ENCODE measurements at places on chromosomes 7 and 10. TPM values are rescaled to one million over a fixed set of nuclear protein-coding genes. Genes with fewer than 3 reads are reported as not detected.

SLC26A3 gene
- total RNA-seq: not detected

KEL gene
- 0.15 TPM for total RNA-seq

PON3 gene
- total RNA-seq: not detected

DNA sequence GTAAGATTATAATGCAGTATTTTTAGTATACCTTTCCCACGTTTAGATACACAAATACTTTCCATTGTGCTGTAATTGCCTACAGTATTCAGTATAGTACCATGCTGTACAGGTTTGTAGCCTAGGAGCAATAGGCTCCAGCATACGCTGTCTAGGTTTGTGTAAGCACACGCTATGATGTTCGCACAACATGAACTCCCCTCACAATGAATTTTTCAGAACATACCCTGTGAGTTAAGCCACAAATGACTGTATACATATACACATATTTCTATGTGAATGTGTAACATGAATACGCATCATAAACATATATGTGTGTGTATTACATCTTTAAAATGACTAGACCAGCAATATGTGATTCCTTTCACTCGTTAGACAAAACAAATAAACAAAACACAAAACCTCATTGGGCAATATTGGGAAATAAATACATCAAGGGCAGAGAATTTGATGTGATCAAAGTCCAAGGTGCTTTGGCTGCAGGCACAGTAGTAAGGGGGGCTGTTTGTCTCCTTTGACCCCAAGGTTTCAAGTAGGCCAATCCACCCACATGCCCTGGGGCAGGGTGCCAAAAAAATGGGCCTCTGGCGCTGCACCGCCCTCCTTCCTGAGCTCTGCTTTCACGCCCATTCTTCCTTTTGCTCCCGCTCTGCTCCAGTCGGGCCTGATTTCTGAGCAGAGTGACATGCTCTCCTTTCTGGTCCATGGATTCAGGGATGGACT, 33.9 kb downstream of the CHN2 start:
- DNase-seq: no peak

- DNase-seq: no peak
Measured at GRCh38 chr10:31644931-31645633, 283.5 kb downstream of the ARHGAP12 start.

CCDC172 gene
- total RNA-seq: not detected

ITPRID1 gene
- total RNA-seq: not detected

NME8 gene
- total RNA-seq: not detected

DNA sequence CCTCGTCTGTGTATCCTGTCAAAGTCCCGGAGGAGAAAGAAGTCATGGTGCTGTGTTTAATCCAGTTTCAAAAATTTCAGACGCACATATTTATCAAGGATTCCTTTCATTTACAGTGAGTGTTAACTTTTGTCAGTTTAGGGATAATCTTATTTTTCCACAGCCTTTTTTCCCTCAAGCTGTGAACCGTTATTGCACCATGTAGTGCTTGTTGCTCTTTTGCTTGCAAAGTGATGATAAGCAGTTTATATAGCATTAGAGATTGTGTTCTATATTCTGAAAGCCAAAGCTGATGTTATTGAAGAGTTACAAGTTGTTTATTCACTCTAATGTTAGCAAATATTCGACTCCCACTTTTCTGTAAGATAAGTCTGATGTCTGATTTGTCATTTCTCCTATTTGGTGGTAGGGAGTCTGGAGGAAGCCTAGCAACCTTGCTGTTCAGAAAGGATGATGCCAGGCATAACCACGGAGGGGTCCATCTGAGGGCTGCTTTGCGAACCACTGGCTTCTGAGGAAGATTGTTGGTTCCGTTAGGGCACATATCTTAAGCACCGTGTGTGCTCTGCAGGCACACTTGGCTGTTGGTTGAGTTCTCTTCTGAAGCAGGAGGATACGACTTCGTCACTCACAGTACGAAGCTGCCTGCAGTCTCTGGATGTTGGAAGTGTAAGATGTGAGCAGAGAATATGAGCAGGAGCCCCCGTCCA, 11.7 kb downstream of the CCNY start:
- DNase-seq: no peak

- no peak for DNase-seq
Measured at GRCh38 chr7:6367701-6368211, 80.0 kb downstream of the DAGLB start.

DNA sequence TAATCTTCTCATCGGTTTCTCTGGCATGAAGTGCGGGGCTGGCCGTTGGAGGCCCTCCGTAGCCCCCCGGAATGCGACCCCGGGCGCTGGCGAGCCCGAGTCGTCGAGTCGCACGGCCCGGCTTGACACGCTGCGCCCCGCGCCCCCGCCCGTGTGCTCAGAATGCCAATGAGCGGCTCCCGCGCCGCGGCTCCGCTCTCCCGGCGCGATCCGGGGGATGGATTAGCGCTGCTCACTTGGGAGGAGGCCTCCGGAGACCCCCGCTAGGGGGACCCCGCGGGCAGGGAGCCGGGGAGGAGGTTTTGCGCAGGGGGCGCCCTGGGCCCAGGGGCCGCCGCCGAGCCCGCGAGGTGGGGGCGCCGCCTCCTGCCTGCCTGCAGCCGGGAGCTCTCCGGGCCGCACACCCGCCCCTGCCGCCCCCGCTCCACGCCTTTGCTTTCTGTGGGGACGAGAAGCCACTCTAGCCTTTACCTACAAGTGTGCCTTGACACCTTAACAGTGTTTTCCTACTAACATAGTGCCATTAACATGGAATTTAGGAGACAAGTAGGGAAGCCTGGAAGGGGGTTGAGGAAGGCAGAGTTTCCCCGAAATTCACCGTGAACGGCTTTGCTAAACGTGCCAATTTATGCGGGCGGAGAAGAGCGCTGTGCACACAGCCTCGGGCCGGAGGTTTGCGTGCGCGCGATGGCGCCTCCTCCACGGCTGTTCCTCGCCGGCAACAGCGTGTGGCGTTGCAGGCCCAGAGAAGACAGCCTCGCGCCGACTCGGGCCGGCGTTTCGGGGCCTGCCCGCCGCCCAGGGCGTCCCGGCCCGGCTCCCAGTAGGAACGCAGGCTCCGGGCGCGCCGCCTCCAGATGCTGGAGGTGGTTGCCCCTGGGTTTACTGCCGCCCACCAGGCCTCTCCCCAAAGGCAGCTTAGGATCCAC, 7.1 kb downstream of the SHH start:
- DNase-seq: peak; percentile 43

GRCh38 chr10:95247200-95247880, 43.5 kb downstream of the PDLIM1 start:
- DNase-seq: no peak

FGFR2 gene
- total RNA-seq: not detected

- DNase-seq: no peak
Measured at GRCh38 chr7:35003679-35004303, 33.5 kb downstream of the DPY19L1 start.

- no peak for DNase-seq
Measured at GRCh38 chr10:24153537-24153936, 55.4 kb upstream of the KIAA1217 start.

DNA sequence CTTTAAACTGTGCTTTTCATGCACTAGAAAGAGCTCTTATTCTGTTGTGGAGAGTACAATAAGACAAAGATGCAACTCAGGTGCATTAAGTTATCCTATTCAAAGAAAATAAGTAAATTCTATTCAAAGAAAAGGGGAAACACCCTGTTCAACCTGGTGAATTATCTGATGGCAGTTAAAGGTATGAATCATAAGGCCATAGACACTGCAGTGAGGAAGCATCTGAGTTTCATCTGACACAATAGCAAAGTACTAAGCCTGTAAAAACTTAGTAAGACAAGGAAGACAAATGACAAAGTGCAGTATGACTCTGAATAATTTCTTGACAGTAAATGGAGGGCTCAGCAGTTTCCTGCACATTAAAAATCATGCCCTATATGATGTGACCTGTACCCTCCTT, 91.0 kb upstream of the LRRTM3 start:
- no peak for DNase-seq

DNA sequence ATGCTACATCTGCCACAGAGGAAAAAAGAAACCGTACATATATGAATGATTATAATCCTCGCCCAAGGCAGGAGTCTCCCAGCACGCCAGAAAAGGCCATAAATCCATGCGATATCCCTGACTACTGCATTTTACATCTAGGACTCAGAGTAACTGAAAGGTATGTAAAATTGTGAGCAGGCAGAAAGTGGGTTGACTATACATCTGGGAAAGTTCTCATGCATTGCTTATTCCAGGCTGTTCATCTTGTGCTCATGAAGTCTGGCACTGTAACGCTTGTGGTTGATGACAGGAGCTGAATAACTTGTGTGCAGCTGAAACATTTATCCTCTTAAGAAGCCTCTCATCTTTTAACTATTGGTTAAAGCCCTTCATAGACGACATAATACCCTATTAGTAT, 193.4 kb upstream of the STEAP4 start:
- no peak for DNase-seq

- DNase-seq: peak; percentile 43
Measured at GRCh38 chr7:7816084-7816483, 97.7 kb upstream of the RPA3 start.

- DNase-seq: no peak
Measured at GRCh38 chr7:155071121-155071651, 1.1 kb downstream of the HTR5A start.

DNA sequence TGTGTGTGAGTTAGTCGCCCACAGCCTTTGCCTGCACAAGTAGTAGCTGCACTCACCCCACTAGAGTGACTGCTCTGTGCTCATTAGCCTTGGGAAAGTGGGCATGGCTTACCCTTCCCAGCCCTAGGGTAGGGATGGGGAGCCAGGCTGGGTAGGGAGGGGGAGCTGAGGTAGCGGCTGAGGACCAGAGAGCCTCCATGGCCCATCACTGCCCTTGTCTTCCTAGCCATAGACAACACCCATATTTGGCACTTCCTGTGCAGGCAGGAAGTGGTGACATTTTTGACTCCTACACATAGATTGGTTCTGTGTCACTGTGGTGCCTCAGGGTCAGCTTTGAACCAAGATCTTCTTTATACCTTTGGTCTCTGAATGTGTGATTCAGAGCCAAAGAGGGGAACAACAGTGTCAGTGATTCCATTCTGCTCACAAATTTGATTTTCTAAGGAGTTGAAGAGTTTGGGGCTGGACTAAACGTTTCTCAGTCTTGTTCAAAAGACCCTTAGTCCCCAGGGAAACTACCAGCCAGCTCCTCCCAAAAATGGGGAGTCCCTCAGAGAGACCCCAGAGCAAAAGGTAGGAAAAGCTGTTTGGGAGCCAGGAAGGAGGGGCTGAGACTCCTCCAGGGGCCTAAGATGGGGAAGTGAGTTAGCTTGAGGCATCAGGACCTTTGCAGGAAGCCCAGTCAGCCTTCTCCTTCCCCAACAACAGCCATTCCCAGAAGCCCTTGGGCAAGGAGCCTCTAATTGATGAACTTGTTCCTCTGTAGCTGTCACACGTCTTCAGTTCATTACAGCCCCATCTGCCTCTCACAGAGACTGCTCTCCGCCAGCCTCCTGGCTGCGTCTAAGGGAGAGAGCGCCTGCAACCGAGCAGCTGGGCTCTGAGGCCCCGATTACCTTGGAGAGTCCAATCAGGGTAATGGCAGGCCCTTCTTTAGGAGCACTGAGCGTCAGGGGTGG, 135.0 kb downstream of the CDH23 start:
- peak; percentile 41 for DNase-seq

DNA sequence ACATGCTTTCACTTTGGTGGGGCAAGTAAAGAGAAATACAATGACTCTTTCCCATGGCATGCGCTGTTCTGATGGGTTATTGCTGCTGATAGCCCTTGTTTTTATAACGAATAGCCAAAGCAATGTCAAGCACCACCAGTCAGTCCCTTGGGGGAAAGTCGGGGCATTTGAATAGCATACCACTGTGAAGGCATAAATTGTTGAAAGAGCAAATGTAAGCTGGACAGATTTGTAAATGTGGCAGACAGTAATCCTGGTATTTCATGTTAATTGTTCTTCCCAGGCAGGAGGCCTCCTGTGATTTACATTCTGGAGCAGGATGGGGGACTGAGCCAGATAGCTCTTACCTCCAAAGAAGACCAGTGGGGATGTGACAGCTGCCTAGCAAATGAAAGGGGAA, 293.3 kb downstream of the ADRA2A start:
- DNase-seq: no peak

- DNase-seq: no peak
Measured at GRCh38 chr7:44398953-44399574, 73.7 kb upstream of the CAMK2B start.

GRCh38 chr7:50690541-50691011, 92.1 kb downstream of the GRB10 start:
- DNase-seq: no peak

DNA sequence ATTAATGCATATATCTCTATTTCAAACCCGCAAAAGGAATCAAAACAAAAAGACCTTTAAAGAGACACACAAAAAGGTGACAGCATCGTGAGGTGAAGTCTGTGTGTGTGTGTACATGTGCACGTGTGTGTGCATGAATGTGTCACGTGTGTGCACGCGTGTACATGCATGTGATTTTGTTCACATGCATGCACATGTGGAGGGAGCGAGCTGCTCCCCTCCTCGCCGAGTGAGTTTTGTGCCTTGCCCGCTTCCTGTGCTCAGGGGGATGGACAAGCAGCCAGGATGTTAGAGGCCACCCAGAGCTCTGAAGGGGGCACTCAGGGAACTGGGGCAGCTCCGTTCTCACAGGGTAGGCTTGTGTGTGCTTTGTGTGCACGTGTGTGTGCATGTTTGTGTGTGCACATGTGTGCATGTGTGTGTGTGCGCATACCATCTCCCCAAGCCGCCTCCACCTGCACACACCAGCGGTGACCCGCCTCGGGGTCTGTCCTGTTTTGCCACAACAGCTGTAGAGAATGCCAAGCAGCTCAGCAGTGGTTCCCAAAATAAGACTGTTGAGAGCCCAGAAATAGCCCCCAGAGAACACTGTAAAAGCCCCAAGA, 191.2 kb downstream of the PTPRN2 start:
- DNase-seq: no peak

- DNase-seq: peak; percentile 95
Measured at GRCh38 chr7:140696024-140696679, 356 bp upstream of the NDUFB2 start.

- DNase-seq: no peak
Measured at GRCh38 chr7:94472608-94473007, 37.0 kb upstream of the CASD1 start.

GRCh38 chr10:104128214-104128613, 6.2 kb downstream of the SFR1 start:
- no peak for DNase-seq

DNA sequence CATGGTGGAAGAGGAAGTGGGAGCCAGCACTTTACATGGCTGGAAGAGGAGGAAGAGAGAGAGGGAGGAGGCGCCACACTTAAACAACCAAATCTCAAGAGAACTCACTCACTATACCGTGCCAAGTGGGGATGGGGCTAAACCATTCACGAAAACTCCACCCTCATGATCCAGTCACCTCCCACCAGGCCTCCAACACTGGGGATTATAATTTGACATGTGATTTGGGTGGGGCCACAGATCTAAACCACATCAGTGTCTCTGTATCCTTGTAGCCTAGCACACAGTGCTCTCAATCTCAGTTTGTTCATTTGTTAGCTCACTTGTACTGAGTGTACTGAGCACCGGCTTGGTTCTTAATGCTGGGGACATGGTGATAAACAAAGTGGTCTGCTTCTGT, 228.3 kb downstream of the BUB3 start:
- no peak for DNase-seq

SRRM3 gene
- total RNA-seq: not detected
